Left renal cortex interstitium (tissue), 4 donors: ENCODE measurements at places on chromosomes 11 and 22. TPM values are rescaled to one million over a fixed set of nuclear protein-coding genes. Genes with fewer than 3 reads are reported as not detected.

The MOV10L1 gene
- polyA plus RNA-seq: 0.37 TPM

GRCh38 chr11:12029738-12030363 lies 21.4 kb upstream of the DKK3 start:
- DNase-seq: no peak

The KCTD14 gene
- polyA plus RNA-seq: 14.0 TPM

GRCh38 chr11:69193629-69194028 lies 37.9 kb downstream of the SMIM38 start:
- no peak for DNase-seq

- DNase-seq: no peak
Measured at GRCh38 chr11:44312876-44313275, 2.9 kb upstream of the ALX4 start.

GRCh38 chr11:93166194-93166593 lies 31.6 kb downstream of the SLC36A4 start:
- DNase-seq: no peak

The TRIM29 gene
- polyA plus RNA-seq: 1.5 TPM

- DNase-seq: no peak
Measured at GRCh38 chr11:102237096-102237735, 80.1 kb upstream of the BIRC3 start.

The NUP98 gene
- 57.0 TPM for polyA plus RNA-seq

DNA sequence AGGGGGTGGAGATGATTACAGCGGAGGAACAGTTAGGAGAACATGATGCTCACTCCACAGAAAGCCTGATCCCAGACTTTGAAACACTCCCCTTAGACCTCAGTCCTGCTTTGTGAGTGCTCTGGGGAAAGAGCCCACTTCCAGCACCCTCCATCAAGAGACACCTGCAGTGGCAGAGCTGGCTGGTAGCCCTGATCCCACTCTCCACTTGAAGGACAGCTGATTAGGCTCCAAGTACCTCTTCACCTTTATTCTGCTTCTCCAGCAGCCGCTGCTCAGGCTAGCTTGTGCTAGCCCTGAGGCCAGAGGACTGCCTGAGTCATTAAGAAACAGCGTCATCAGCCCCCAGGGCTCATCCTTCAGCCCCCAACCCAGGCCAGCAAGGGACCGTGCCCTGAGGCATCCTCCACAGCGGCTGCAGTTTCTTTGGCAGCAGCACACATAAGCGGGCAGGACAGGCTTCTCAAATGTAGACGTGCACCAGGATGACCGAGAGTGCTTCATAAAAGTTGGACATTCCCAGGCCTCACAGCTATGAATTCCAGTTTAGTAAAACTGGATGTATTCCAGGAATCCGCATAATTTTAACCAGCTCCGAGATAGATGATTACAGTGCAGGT lies 146.0 kb upstream of the TBCEL start:
- DNase-seq: no peak

DNA sequence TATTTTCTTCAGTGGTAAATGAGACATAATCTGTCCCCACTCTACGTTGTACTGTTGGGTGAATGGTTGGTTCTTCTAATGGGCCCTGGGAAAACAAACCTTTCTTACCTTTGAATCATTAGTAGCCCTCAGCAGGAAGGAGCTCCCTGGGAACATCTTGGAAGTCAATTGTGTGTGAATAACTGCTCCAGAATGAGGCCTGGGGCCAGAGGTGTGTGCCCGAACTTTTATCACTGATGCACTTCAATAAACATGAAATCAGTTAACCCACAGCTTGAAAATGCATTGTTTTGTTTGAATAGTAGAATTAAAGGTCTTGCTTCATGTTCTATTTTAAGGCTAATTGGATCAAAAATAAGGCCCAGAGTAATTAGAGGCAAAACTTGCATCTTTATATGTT lies 67.1 kb downstream of the NAV2 start:
- no peak for DNase-seq

DNA sequence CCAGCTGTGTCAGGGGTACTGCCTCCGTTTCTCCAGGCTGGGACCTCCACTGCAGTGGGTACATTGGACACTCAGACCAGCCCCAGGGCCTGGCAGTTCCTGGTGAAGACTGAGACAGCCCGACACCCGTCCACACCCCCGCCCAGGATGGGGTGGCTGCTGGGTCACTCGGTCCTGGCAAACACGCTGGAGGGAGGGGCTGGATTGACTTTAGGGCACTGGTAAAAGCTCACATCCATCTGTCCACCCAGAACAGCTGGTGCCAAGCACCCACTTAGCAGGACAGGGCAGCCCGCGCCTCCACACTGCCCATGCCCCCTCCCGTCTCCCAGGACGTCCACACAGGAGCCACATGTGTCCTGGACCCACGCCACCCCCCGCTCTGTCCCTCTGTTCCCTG lies 10.7 kb upstream of the TBX1 start:
- DNase-seq: no peak

GRCh38 chr11:133360860-133361688 lies 171.2 kb downstream of the OPCML start:
- DNase-seq: no peak

- DNase-seq: no peak
Measured at GRCh38 chr11:117767071-117767470, 29.9 kb downstream of the DSCAML1 start.

The ACR gene
- 0.51 TPM for polyA plus RNA-seq

- no peak for DNase-seq
Measured at GRCh38 chr11:17400048-17400775, 11.8 kb upstream of the KCNJ11 start.

The OR8D1 gene
- polyA plus RNA-seq: not detected

The GRIA4 gene
- 0.68 TPM for polyA plus RNA-seq

The SHANK2 gene
- polyA plus RNA-seq: 37.7 TPM

DNA sequence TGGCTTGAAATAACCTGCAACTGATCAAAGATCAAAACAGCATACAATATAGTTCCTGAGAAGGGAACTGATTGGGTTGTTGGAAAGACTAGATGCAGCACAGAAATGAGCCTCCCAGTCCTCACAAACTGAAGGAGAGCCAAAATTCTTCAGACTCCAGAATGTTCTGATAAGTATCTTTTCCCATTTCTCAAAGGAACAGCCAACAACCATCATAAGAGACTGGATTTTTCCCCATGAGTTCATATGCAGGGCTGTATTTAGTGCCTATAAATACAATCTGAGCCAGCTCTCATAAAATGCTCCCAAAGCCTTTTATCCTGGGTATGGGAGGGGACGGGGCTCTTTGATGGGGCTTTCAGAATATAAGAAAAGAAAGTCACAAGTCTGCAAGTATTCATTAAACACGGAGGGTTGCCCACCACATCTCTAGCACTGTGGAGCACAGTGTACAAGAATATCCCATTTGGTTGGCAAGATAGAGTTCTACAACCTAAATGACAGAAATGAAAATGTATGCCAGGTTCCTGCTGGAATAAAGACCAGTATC lies 50.7 kb upstream of the LYVE1 start:
- no peak for DNase-seq

DNA sequence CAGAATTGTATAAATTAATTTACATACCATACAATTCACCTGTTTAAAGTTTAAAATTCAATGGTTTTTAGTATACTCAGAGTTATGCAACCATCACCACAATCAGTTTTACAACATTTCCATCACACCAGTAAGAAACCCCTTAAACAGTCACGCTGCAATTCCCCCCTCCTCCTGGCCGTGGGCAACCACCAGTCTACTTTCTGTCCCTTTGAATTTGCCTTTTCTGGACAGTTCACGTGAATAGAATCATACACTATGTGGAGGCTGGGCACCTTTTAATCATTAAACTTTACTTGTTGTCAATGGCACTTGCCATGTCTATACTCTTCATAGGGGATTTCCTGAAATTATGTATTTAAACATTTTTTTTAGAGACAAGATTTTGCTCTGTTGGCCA lies 20.1 kb upstream of the SWAP70 start:
- DNase-seq: no peak

GRCh38 chr11:90234977-90235376 lies 12.1 kb upstream of the CHORDC1 start:
- DNase-seq: no peak

- DNase-seq: no peak
Measured at GRCh38 chr11:102410382-102410784, 42.2 kb downstream of the TMEM123 start.

The GLB1L3 gene
- polyA plus RNA-seq: 1.1 TPM

- no peak for DNase-seq
Measured at GRCh38 chr11:45052361-45052760, 94.1 kb upstream of the PRDM11 start.

- peak; percentile 71 for DNase-seq
Measured at GRCh38 chr22:36644333-36644757, 59.2 kb downstream of the CACNG2 start.

GRCh38 chr22:49564054-49564453 lies 263.6 kb downstream of the BRD1 start:
- no peak for DNase-seq
